ENCODE measurements at places on chromosomes 3 and 15.
A peak's percentile ranks its signal among the peaks of the same experiment; 100 is the strongest.

- DNase-seq, result peak; percentile 27
Measured at GRCh38 chr3:150786791-150787190, 23.8 kb upstream of the SIAH2 start.

GRCh38 chr3:13195374-13195773 is 122.1 kb upstream of the IQSEC1 start:
- no peak for DNase-seq

DNA sequence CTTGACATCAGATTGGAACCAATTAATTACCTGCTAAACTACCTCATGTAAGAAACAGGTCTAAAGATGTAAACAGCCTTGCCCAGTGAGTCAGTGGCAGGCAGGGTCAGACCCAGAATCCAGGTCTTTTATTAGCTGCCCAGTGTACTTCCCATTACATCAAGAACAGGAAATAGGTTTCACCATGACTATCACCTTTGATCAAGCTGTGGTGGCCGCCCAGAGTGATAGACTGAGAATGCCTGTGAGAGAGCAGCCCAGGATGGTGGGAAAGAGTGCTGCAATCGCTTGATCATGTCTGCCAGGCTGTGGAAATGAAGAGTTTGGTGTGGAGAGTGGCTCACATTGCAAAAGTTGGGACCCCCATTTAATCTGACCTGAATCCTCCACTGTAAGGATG is 61.3 kb upstream of the PIAS1 start:
- no peak for DNase-seq

DNA sequence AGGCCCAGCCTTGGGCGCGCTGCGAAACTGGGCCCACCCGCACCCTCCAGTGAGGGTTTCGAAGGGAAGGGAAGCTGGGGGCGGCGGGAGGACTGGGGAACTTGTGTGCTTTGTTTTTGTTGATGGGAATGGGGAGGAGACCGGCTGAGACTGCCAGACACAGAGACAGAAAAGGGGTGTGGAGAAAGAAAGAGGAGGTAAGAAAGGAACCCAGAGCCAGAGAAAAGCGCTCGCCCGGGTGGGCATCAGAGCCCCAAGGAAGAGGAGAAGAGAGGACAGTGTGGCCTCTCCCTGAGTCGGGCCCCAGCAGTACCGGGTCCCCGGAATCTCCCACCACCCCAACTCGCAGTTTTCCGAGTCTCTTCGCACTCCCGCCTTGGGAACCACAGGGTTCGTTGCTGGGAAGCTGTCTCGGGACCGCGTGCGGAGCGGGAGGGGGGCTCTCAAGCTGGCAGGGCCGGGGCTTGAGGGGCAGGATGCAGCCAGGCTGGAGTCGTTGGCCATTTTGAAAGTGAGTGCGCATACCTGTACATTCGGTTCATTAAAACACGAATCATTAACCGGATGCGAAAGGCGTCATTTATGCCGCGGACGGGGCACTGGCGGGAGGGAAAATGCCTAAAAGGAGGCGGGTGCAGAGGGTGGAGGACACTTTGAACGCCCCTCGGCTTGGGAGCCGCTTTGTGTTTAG is 3.1 kb downstream of the SKOR1 start:
- no peak for DNase-seq

GRCh38 chr3:46410669-46411068 is 3.6 kb downstream of the CCRL2 start:
- DNase-seq, result no peak

DNA sequence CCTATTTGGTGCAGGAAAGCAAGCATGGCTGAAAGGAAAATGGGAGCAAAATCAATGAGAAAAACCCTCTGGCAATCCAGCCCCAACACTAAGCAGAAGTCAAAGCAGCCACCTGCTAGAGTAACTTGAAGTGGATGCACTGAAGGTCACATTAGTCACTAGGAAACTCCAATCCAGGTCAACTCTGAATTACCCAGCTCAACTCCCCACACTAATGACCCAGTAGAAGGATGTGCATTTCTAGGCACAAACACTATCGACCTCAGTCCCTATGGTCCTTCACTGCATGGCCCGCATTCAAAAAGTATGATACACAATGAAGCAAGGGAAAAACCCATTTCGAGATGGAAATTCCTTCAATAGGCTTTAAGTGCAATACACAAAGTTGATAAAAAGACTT is 80.6 kb downstream of the RAD18 start:
- DNase-seq, result no peak

GRCh38 chr3:177936721-177937120 is 599.5 kb upstream of the KCNMB2 start:
- no peak for DNase-seq

- no peak for DNase-seq
Measured at GRCh38 chr15:87739866-87740265, 516.7 kb downstream of the NTRK3 start.

Data from thyroid gland (tissue), 4 donors.